NK-92 treated with Interleukin-12 subunit alpha and Interleukin-12 subunit beta, amount 100 ng/mL, for 24 hours (cell line): ENCODE measurements at places on chromosomes 11 and 22.

- DNase-seq, result no peak
Observed at GRCh38 chr11:125141686-125142535, 22.6 kb upstream of the PKNOX2 start.

GRCh38 chr22:27435844-27436576, 365.5 kb downstream of the MN1 start:
- DNase-seq, result no peak

- no peak for DNase-seq
Observed at GRCh38 chr11:5818245-5818886, 9.6 kb downstream of the OR52N2 start.

- DNase-seq, result no peak
Observed at GRCh38 chr11:35841733-35842132, 102.1 kb upstream of the LDLRAD3 start.

- no peak for DNase-seq
Observed at GRCh38 chr11:58832056-58832645, 12.4 kb downstream of the GLYATL2 start.

DNA sequence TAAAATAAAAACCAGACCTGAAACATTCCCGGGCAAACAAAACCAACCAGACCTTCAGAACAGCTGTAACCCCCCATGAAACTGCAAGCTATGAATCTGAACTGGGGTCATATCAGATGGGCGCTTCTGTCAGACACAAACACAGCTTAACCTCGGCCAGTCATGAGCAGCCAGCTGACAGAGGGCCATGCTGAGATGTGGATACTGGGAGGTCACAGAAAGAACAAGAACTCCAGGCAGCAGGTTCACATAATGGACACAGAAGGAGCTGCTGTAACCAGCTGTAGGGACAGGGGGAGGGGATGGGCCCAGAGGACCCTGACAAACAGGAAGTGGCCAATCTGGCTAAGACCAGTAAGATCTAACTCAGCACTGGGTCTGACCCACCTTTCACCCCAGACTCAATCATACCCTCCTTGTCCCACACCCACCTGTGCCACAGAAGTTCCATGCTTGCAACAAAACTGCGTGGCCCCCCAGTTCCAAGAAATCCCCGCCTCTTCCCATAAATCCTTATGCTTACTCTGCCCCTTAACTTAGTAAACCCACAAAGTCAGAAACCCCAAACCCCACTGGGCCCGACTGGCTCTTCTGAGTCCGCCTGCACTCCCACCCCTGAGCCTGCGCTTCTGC, 4.0 kb downstream of the APOL4 start:
- DNase-seq, result no peak

- no peak for DNase-seq
Observed at GRCh38 chr11:124839128-124839971, 25.9 kb upstream of the ROBO3 start.

DNA sequence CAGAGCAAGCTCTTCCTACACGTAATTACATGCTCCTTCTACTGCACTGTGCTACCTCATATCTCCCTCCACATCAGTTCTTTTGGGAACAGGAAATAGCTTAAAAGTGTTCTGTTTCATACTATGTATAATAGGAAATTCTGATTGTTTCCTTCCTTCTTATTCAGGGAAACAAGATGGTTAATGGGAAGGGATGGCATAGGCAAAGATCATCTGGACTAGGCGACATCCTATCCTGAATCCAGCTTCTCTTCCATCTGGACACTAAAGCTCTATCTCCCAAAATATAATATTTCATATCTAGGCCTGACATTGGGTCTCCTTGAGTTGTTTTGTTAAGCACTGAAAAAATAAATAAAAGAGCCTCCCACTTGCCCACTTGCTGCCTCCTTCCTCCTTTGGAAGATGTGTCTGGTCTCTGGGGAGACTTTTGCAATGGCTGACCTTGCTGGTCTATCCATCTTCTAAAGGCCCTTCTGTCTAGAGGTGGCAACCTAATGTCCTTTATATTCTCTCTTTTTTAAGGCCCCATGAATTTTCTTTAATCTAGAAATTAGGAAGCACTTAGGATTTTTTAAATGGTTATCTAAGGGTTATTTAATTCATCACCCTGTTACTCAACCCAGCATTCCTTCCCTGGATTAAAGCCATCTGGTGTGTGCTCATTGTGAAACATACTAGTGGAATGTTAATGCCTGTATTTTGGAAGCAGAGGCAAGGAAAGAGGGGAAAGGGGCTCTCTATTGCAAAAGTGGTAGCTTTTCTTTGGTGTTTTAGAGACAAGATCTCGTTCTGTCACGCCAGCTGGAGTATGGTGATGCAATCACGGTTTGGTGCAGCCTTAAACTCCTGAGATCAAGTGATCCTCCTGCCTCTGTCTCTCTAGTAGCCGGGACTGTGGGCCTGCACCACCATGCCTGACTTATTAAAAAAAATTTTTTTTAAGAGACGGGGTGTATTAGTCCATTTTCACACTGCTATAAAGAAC, 20.6 kb downstream of the CLMP start:
- no peak for DNase-seq

DNA sequence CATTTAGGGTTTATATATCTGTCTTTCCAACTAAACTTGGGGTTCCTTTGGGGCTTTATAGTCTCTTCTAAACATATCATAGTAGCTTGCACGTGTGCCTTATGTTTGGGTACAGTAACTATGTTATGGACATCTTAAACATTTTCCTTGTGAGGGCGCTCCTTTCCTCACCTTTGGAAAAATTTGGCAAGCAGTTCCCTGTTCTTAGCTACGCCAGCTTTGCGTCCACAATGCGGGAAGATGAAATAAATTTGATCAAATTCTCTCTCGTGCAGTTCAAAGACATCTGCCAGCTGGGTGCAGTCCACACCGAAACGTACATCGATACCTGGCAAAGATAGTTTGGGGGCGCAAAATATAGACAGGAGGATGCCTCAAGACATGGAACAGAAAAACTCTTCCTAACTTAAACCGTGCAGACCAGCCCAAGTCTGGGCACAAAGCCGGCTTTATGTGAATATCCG, 548 bp downstream of the FDXACB1 start:
- DNase-seq, result no peak

DNA sequence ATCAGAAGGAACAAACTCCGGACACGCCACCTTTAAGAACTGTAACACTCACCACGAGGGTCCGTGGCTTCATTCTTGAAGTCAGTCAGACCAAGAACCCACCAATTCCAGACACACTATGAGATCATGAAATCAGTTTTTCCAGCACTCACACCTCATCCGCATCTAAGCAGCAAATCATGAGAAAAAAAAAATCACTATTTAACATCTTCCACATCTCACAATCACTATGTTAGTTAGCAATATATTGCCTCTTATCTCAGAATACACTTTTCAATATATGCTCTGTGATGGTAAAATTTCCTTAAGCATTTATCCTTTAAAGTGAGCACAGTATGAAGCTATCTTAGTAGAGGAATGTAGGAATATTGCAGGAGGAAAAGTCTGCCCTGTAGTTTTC, 328.7 kb downstream of the FAM181B start:
- DNase-seq, result no peak

DNA sequence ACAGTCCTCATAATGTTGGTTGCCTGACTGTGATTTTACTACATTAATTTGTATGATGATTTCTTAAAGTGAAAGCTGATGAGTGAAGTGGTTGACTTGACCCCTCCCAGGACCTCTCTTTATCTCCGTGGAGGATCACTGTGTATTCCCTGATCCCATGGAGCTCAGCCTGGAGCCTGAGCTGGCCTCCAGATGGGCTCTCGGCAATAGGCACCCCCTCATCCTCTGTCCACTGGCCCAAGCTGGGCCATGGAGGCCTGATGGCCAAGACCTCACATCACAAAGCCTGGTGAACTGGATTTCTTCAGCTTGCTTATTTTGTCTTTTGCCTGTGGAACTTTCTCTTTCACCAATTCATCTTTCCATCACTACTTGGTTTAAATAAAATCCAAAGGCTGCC, 75.2 kb downstream of the WNT11 start:
- DNase-seq, result no peak

GRCh38 chr11:120714438-120714837, 202.9 kb downstream of the GRIK4 start:
- DNase-seq, result no peak

- DNase-seq, result no peak
Observed at GRCh38 chr22:46910624-46911023, 148.2 kb downstream of the TBC1D22A start.

DNA sequence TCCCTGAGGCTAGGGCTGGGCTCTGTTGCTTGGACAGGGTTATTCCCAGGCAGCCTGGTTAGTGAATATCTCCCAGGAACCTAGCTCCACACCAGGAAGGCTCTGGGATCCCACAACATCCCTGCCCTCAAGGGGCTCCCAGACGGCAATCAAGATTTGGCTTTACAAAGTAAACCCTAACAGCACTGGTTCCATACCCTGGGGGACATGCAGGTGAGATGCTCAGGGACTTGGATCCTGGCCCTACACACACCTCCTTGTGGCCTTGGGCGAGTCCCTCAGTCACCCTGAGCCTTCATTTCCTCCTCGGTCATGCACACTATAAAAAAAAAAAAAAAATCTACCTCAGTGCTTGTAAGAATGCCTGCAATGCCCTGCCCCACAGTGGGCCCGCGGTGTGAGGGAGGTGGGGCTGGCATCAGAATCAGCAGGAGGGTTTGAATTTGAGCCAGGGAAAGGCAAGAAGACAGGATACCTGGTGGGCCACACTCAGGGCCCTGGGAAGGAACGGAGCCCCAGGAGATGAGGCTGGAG, 86.3 kb downstream of the MORC2 start:
- DNase-seq, result no peak

DNA sequence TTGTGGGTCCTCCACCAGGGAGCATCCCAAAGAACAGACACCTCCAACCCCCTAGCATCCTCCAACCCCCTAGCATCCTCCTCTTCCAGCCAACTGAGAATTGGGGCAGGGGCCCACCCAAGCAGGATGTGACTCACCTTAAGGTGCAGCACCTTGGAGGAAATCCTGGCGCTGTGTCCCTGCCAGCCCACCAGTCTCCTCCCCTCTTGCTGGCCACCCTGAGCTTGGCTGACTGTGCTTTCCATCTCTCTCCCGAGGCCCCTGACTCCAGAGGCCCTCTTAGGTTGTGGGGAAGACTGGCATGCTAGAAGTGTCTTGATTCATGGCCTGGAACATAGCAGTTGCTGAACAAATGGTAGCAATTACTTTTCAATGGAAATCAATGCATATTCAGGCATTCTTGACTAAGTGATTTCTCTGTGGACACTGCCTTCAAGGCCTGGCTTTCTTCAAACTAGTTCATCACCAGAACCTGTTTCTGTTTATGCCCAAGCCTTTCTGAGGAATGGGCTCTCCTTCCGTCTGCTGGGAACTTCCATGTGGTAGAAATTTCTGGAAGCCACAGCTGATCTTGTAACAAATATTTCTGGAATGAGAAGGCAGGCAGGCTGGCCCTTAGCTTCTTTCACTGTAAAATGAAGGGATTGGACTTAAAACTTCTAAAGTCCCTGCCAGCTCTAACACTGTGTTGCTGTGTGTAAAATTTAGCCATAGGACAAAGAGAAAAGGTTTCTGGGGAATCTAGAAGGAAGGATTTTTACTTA, 60.5 kb downstream of the CEP164 start:
- no peak for DNase-seq

DNA sequence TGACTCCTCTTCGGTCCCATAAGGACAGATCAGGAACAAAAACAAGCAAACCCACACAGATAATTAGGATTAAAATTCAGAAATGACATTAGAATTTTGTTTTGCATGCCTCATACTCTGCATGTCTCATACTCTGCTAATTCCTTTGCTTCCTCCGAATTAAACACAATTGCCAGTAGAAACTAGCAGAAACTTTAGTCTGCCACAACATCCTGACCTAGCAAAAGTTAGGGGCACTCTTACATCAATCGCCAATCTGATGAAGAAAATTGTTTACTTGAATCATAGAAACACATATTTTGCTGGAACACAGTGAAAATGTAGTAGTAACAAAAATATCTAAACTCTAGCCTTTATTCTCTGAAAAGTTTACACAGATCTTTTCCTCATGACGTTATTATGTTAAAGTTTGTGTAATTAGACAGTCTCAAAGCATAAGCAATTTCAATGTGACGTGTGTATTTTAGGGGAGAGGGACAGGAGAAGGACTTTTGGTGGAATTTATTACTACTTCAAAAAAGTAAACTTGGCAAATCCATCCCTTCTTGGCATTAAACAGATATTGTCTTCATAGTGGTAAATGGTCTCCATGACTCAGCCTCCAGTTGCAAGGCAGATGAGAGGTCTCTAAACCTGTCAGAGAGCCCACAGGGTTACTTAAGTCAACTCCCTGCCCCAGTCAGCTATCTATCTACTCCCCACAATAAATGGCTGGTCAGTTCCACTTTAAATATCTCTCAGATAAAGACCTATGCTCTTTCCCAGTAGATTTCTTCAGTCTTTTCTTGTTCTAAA, 249.8 kb upstream of the UBASH3B start:
- no peak for DNase-seq

- DNase-seq, result no peak
Observed at GRCh38 chr11:129917231-129917630, 21.9 kb upstream of the NFRKB start.

GRCh38 chr11:117772360-117772759, 24.7 kb downstream of the DSCAML1 start:
- DNase-seq, result no peak

DNA sequence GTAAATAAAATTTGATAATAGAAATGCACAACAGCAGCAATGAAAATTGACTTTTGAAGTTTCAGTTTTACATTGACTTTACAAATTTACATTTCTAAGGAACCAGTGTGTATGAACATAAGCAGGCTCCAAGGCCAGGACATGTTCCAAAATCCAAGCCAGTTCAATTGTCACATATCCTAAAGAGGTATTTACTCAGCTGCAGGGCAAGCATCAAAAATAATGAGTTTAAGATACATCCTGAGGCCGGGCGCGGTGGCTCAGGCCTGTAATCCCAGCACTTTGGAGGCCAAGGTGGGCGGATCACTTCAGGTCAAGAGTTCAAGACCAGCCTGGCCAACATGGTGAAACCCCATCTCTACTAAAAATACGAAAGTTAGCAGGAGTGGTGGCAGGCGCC, 39.0 kb upstream of the AKIP1 start:
- DNase-seq, result no peak

GRCh38 chr11:113701491-113701890, 4.6 kb downstream of the TMPRSS5 start:
- DNase-seq, result no peak

DNA sequence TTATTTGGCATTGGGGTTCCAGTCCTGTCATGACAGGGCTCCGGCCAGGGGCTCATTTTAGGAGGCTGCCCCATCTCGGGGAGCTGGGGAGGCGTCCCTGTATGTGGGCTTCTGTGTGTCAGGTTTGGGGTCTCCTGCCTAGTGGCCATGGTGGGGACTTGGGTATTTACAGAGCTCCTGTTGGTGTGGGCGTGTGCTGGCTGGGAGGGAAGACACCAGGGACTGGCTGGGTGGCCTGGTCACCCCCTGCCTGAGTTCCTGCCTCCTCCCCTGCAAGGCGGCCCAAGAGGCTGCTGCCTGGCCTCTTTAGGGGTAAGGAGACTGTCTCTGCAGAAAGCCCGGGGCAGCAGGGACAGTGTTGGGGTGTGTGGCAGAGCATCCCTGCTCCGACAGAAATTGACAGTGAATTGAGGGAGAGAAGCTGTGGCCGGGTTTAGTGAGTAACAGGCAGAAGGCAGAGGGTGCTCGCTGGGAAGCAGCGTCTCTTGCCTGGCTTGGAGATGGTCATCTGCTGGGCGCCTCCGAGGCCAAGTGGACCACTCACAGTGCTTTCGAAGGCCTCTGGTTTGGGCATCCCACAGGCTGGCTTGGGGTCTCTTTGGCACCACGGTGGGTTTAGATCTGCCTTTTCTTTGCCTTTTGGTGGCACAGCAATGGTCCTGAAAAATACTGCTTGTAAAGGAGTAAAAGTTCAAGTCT, 40.3 kb upstream of the GRAMD4 start:
- no peak for DNase-seq
